ENCODE measurements at places on chromosomes 2 and 18.
A peak's percentile ranks its signal among the peaks of the same experiment; 100 is the strongest.

DNA sequence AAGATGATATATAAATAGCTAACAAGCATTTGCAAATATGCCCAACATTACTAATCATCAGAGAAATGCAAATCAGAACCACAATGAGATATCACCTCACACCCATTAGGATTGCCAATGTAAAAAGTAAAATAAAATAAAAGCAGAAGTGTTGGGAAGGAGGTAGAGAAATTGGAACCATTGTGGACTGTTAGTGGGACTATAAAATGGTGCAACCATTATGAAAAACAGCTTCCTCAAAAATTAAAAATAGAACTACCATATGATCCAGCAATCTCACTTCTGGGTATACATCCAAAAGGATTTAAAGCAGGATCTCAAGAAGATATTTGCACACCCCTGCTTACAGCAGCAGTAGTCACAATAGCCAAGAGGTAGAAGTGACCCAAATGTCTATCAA is 99.8 kb upstream of the DAPL1 start:
- DNase-seq = no peak

- DNase-seq = no peak
Measured at GRCh38 chr2:167380555-167380954, 492.3 kb downstream of the XIRP2 start.

GRCh38 chr2:34498561-34498960 is 899.5 kb upstream of the FAM98A start:
- DNase-seq = no peak

DNA sequence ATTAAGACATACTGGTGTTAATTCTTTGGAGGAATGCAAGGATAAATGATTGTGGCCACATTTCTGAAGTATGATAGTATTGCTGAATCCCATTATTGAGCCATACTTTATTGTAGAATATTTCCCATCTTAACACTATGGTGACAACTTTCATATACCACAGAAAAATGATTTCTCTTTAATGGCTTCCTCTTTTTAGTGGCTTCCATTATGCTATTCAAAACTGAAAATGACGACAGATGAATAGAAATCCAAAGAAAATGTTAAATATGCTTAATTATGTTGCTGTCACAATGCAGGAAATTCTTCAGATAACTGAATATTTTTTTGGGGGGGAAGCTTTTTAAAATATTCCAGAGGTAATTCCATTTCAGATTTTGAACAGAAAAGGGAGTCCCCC is 88.9 kb upstream of the TMEM200C start:
- no peak for DNase-seq

DNA sequence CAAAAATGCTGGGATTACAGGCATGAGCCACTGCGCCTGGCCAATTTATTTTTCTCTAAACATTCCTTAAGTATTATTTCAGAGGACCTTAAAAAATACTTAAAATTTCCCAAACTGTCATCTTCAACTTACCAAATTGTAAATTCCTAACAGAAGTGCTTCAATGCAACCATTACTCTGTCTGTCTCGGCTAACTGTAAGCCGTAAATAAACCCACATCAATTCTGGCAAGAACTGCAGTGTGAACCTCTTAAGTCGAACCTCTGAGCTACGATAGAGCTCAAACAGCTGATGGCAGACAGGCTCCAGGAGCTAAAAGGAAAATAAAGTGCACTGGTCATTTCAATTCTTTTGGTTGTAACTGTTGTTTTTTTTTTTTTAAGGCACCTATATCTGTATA is 53.4 kb upstream of the ORC2 start:
- DNase-seq = no peak

DNA sequence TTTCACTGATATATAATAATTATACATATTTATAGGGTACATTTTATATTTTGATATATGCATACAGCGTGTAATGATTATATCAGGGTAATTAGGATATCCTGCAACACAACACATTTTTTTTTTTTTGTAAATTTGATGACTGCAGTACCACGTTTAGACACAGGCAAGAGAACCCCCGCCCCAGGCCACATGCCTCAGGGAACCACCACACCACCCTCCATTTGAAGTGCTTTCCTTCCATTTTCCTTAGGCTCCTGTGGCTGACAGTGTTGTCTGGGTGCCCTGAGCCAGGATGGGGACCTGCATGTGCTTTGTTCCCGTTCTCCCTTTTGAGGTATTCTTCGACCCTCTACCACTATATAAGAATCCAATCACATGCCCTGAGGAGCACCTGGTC is 161.6 kb upstream of the CTAGE1 start:
- DNase-seq = no peak

GRCh38 chr18:65567372-65567771 is 183.4 kb upstream of the CDH7 start:
- DNase-seq = no peak

DNA sequence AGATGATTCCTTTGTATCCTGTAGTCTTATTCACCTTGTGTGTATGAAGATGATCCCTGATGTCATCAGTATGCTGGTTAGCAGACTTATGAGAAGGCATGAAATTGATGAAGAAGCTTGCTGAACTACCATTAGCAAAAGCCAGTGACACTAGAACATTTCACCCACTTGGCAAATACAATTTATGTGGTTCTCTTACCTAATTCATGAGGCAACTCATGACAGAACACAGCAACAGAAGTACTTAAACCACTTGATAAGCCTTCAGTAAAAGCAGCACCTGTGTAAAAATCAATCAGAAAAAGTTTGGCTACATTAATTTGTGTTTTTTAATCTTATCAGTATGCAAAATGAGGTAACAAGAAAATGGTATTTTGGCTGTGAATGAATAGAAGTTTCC is 16.8 kb downstream of the SLC39A6 start:
- DNase-seq = no peak

DNA sequence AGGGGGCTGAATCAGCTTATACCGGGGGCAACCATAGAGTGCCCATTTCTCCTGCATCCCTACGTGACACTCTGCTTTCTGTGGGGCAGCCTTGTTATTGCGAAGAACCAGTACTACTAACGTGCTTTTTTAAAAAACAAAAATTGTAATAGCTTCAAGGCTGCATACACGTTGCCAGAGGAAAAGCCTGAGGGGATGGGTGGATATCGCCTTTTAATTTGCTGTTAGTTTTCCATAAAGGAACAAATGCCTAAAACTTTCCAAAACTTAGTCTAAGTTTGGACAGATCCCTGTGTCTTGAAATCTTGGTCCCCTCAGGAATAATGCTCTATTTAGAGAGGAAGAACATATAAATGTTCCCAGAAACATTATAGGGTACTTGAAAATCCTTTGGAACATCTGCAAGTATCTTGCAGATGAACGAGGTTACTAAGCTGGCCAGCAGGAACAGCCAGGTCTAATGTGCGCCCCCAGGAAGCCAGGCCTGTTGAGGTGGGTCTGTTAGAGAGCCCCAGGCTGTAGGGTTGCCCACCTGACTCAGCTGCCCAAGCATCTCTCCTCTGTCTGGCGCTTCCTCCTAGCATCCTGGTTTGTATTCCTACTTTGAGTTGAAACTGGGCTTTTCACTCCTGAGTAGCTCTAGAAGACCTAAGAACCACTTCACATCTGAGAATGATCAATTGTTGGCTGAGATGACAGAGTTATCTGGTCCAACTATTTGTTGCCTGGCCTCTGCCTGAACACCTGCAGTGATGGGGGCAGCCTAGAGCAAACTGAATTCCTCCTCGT is 96.9 kb downstream of the TGOLN2 start:
- DNase-seq = peak; percentile 79

DNA sequence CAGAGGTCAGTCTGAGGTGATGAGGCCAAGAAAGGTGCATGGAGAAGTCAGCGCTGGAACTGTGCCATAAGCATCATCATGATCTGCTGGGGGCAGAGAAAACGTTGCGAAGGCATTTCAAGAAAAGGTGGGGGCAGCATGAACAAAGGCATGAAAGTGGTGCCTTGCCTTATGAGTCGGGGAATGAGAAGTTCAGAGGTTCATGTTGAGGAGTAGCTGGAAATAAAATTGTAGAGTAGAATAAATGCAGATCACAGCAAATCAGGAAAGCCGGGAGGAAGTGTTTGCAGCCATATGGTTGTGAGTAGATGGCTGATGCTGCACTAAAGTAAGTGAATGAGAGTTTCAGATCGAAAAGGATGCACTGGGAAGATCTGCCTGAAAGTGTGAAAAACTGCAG is 72.1 kb upstream of the ARL5A start:
- no peak for DNase-seq

DNA sequence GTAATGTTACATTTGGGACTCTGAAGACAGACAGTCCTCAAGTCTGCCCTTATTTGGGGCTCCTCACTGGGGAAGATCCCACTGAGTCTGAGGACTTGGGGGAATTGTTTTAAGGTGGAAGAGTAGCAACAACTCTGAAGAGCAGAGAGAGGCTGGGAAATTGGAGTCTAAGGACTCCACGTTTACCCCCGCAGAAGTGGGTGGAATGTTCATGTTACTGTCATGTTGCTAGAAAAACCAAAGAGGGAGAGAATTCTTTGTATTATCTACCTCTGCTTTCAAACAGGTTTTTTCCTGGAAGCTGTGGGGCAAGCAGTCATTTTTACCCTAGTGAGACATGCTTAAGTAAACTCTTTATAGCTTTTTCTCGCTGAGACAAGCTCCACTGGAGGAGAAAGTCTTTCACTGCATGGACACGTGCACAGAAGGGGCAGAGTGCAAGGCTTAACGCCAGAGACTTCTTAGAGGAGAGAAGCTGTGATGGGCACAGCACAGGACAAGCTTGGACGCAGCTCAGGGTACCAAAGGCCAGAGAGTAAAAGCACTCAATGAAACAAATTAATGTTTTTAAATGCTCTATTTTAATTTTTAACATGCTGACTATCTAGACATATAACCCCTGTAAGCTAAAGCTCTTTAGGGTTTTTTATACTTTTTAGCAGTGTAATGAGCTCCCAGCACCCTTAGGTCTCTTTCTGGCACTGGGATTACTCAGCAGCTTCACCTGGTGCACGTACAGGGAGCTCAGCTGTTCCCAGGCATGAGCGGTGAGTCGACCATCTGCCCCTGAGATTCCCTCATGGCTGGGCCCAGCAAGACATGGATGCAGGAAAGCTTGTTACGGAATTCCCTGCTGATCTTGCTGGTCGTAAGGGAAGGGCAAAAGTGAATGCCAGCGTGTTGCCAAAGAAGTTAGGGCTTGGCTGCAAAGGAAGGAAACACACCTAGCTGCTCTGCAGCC is 54.5 kb upstream of the BIN1 start:
- no peak for DNase-seq

Measured in endodermal cell (in vitro differentiated cells).